Stimulated activated naive CD4-positive, alpha-beta T cell (primary cell): ENCODE measurements at places on chromosomes 6 and 20.

- DNase-seq: no peak
Observed at GRCh38 chr6:72856801-72857200, 234.9 kb downstream of the KCNQ5 start.

DNA sequence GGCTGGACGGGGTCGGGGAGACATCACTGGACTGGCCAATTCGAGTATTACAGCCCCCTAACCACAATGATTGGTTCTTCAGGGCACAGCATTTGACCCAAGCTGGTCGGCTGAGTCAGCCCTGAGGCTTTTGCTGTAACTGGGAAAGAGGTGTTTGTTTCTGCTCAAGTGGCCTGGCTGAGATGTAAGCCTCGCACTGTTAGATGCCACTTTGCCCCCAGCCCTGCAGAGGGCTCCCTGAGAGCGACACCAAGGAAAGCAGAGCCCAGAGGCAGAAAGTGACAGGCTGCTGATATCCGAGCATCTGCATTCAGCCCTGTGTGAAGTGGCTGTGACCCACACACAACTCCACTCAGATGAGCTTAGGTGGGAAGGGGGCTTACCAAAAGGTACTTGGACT, 19.4 kb downstream of the ERGIC3 start:
- peak; percentile 30 for DNase-seq

DNA sequence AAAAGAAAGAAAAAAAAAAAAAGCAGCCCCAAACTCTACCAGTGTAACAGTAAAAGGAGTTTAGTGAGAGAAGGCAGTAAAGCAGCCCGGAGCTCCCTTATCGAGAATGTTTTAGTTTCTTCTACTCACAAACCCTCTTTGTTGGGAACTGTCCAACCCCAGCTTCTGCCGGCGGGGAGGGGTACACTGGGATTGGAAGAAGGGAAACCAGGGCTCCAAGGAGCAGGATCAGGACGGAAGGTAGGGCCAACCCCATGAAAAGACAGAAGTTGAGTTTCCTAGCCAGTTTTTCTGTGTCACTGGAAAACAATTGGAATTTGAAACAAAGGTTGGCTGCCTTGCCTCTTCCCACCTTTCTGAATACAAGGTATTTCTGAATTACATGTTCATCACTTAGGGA, 66.0 kb downstream of the KIZ start:
- DNase-seq: no peak

DNA sequence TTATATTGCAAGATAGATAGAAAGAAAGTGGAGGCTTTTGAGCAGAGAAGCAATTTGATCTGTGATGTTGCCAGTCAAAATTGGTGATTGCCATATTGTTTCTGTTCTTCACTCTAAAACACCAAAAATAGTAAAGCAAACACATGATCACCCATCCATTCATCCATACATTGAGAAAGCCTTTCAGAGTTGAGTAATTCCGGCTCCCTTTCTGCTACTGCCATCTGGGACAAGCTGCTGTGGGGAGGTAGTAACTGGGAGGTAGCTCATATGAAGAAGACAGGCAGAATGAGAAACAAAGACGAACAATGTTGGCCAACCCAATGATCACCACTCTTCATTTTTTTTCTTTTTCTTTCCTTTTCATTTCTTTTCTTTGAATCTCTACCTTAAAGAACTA, 51.1 kb upstream of the HBS1L start:
- DNase-seq: no peak

- DNase-seq: no peak
Observed at GRCh38 chr6:157574851-157575424, 193.9 kb downstream of the ZDHHC14 start.

- DNase-seq: no peak
Observed at GRCh38 chr6:20115246-20115980, 96.9 kb downstream of the MBOAT1 start.

DNA sequence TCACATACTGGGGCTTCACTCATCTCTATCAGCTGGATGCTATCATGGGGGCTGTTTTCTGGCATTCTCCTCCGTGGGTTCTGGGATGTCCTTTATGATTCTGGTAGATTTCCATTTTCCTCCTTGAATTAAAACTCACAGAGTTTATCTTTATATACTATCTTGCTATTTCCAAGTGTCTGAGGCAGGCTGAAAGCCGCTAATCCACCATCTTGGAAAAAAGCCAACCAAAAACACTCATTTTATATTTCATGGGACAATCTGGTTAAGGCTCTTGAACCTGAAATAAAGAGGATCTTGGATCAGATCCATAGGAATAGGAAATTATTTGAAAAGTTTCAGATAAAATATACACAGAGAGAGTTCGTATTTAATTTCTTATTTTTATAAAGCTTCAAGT, 86.0 kb downstream of the AFG1L start:
- no peak for DNase-seq

DNA sequence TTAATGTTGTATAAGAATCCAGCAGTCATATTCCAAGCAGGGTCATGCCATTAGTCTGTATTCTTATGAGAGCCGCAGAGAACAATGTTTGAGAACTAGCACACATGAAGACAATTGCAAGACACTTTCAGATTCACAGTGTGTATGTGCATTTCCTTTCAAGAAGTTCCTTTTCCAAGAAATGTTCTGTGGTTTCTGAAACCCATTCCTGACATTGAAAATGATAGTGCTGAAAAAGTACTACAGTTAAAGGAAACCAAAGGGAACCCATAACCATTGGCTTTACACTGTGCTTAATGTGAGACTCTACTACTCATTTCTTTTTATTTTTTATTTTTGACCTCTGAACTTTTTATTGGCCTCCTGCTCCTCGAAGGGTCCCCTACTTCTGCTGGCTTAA, 4.2 kb upstream of the CALHM6 start:
- no peak for DNase-seq

GRCh38 chr6:112308476-112308875, 38.7 kb upstream of the RFPL4B start:
- no peak for DNase-seq

- DNase-seq: no peak
Observed at GRCh38 chr6:26103141-26103769, 16.0 kb downstream of the HFE start.

GRCh38 chr20:9517297-9518162, 3.1 kb downstream of the LAMP5 start:
- DNase-seq: no peak

DNA sequence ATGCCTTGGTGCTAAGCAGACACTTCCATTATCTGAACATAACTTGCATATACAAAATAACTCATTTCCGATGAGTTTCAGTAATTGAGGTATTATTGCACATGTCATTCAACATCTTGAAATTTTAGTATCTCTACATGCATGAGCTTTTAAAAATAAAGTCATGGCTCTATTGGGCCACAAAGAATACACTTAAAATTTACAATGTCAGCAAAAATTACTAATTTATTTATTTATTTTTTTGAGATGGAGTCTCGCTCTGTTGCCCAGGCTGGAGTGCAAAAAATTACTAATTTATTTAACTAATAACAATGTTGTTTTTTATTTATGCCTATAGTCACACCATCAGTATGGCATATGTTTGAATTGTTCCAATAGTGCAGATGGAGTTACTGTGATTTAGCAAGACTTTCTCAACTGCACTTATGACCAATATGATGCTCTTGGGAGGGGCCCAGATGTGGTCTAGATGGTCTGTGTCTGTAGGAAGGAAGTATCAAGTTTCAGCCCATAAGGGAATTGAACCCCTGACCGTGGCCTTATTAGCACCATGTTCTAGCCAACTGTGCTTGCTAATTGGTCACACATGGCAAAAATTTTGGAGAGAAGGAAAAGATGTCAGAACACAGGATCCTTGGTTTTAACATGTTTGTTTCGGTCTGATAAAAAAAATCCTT, 370.7 kb upstream of the TSHZ2 start:
- DNase-seq: no peak

GRCh38 chr6:28943557-28944411, 20.0 kb upstream of the TRIM27 start:
- DNase-seq: peak; percentile 47

- DNase-seq: no peak
Observed at GRCh38 chr20:33387177-33387576, 14.1 kb downstream of the CDK5RAP1 start.

- no peak for DNase-seq
Observed at GRCh38 chr20:11556410-11556809, 361.3 kb upstream of the BTBD3 start.

DNA sequence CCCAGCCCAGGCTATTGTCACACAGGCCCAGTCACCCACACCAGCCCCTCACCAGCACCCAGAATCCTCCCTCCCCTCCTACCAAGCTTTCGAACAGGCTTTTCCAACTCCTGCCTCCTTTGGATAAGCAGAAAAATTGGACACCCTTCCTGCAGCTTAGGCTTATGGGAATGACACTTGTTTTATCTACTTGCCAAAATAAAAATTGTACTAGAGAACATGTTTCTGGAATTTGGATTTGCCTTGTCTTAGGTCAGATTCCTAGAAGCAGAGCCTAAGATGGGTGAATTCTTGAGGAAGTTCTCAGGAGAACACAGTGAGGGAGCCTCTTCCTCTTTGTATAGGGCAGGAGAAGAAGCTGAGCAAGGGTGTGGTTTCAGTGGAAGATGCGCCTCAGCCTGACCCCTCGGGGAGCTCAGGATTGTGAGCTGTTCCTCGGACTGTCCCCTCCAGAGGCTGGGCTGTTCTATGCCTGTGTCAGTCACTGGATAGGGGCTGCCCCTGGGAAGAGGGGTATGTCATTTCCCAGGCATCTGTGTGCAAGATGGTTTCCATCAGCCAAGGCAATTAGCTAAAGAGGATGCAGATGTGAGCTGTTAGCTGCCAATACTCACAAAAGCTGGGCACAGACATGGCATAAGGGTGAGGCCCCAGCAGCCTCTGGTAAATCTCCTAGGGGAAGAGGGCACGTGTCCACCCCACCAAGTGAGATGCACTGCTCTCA, 33.9 kb downstream of the ITPR3 start:
- no peak for DNase-seq

GRCh38 chr6:106739387-106739786, 110.0 kb downstream of the QRSL1 start:
- DNase-seq: no peak

- DNase-seq: no peak
Observed at GRCh38 chr6:106782536-106783285, 153.3 kb downstream of the QRSL1 start.

GRCh38 chr20:10328897-10329255, 105.1 kb downstream of the MKKS start:
- no peak for DNase-seq

DNA sequence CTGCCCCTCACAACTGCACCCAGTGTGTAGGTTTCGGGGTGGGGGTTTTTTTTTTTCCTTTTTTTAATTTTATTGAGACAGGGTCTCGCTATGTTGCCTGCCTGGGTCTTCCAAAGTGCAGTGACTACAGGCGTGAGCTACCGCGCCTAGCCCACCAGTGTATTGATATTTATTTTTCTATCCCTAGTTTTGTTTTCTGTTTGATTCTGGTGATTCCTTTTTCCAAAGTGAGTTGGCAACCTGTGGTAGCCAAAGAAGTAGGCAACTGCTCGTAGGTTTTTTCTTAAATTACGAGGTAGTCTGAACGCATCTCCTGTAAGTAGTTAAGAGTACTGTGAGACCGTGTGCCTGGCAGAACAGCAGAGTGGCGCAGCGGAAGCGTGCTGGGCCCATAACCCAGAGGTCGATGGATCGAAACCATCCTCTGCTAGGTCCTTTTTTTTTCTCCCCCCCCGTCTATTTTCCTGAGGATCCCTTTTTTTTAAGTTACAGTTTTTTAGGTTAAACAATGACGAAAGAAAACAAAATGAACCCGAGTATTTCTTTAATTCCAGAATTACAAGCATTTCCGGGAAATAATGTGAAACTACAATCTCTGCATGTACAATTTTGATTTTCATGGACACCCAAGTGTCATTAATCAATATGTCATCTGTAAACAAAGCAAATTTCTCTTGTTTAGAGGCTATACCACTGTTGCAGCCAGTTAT, 78.7 kb upstream of the BTN3A2 start:
- DNase-seq: peak; percentile 69

- no peak for DNase-seq
Observed at GRCh38 chr6:50718566-50718965, 5.2 kb downstream of the TFAP2D start.

DNA sequence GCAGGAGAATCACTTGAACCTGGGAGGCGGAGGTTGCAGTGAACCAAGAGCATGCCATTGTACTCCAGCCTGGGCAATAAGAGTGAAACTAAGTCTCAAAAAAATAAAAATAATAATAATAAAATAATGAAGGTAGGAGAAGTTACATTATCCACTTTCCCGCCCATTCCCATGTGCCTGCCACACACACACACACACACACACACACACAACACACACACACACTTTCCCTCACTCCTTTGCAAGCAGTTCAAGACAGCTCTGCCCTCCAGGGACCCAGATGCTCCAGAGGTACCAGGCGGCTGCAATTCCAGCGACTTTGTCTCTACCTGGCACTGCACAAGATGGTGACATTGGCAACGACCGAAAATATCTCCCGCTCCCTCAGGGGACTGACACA, 224.8 kb upstream of the JARID2 start:
- DNase-seq: no peak

- DNase-seq: no peak
Observed at GRCh38 chr6:25946631-25947030, 16.0 kb upstream of the TRIM38 start.

- no peak for DNase-seq
Observed at GRCh38 chr6:47064274-47064673, 22.1 kb upstream of the ADGRF1 start.

DNA sequence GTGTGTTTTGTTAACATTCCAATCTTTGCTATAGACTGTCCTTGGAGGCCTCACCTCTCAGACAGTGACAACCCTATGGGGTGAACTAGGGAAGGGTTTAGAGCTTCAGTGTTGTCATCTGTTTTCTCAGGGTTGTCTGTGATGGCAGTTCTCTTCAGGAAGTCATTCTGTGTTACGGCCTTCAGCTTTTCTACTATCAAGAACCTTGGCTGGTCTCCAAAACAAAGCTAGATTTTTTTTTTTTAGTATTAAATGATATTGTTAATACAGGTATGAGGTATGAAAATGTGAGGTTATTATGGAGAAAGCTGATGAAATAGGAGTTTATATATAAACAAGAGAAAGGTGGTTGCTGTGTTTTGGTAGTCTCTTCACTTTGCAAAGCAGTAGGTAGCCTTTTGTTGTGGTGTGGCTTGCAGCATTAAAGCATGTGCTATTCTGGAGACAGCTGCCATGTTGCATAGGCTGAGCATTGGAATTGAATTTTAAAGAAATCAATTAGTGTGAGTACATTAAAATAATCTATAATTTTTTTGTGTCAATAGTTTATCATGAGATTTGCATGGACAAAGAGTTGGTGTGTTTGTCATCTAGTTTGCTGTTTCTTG, 162.6 kb downstream of the CARMIL1 start:
- DNase-seq: no peak

DNA sequence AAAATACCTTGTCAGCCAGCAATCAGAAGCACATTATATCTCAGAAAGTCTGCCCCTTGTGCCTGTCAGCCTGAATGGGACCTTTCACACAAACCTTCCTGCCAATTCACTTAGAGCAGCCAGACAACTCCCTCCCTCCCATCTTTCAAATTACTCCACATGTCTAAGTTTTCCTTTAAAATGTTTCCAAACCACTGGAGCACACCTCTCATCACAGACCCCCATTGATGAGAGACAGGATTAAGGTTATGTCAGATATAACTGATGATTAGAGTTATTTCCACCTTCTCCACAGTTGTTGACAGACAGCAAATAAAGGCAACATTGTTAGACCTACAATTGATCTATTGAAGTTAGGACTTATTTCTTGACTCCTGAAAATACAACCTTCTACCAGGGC, 408.4 kb downstream of the PLCB1 start:
- no peak for DNase-seq
